Amniotic stem cell (primary cell): ENCODE measurements at places on chromosomes 5 and 9.

GRCh38 chr5:130243641-130244040 is 339.4 kb downstream of the CHSY3 start:
- no peak for DNase-seq

GRCh38 chr9:2180704-2181103 is 165.6 kb downstream of the SMARCA2 start:
- no peak for DNase-seq

- DNase-seq, result no peak
Observed at GRCh38 chr9:121699571-121700164, 48.2 kb downstream of the DAB2IP start.

DNA sequence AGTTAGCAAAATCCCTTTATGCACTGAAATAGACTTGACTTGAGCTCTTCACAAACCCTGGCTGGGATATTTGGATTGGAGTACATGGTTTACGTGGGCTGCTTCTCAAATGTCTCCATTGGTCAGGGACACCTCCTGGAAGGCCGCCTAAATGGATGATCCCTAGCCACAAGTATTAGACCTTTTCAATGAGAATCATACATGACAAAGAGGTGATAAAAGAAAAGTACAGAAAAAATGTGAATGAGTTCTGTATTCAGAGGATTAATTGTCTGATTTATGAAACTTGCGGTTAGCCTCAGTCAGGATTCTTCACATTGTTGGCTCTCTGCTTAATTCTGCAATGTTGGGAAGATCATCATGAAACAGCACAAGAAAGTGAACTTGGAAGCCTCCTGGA is 752.8 kb upstream of the ADAMTS16 start:
- no peak for DNase-seq

- DNase-seq, result no peak
Observed at GRCh38 chr9:133127340-133127981, 6.4 kb upstream of the RALGDS start.

DNA sequence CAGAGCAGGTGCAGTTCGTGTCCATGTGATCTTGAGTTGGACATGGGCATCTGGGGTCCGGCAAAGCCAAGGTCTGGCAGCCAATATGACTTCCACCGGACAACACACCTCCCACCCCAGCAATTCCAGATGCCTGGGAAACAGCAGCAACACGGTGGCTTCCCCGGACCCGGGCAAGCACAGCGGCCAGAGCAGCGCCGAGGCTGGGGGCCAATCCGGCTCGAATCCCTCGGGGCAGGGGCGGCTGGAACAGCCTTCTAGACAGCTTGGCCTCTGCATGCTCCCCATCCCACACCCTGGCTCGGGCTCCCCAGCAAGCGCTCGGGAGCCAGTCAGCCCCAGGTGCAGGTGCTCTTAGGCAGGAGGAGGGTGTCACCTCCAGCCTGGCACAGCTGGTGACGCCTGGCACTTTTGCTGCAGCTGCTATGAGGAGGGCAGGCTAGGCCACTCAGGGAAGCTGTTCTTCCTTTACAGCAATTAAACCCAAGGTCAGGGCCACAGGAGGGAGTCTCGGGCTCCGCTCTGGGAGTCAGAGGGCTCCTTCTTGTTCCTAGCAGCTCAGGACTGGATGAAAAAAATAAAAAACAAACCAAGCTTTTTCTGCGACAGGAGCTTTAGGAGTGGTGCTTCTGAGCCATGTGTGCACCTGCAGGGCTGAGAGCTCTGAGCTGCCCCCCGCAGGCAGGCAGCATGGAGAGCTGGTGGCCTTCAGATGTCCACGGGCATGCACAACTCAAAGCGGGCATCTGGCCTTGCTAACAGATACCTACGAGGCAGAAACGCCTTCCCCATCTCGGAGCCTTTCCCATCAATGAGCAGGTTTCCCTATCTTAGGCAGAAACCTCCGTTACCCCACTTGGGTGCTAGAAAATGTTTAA is 28.2 kb downstream of the DBH start:
- DNase-seq, result no peak

DNA sequence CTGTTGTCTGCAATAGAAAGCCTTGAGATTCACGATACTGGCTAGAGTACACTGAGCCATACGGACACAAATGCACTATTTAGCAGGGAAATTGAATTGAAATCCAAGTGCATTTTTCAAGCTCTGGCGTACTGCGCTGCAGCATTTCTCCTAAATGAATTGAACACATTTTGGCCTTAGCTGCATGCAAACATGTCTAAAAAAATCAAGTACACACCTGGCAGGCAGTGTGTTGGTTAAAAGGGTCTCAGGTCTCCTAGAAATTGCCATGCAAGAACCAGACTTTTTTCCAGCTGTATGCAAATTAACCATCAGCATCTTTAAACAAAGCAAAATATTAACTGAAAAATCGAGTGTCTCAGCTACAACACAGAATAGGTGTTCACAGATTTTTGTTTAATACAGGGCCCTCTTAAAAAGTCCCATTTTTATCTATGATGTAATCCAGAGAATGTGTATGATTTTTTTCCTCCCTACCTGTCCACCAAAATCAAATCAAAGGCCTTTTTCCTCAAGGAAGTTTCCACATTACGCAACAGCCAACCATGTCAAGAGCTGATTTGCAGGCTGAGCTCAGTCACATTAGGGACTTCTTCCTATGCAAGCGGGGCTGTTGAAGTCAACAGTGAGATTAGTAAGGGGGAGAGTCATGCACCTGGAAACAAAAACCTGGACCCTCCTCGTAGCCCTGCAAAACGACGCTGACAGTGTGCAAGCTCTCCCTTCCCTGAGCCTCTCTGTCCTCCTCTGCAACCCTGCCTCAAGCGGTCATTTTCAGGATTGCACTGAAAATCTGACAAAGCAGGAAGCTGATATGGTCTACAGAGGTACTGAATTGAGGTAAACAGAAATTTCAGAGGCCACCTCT is 14.1 kb upstream of the SFXN1 start:
- no peak for DNase-seq

DNA sequence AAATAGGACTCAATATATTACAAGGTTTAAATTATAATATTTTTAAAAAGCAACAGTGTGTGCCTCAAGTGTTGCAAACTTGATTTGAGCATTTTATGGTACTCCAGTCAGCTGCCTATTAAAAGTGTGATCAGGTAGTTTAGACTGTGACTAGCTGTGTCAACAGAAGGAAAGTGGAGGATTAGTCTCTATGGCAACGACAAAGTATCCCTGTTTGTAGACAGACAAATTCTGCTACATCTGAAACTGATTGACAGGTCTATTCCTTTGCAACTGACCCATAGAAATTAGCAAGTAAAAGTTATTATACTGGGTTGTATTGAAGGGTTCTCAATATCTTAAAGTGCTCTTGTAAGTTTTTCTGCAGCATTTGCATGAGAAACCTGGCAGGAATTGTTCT is 249.8 kb upstream of the ARRDC3 start:
- no peak for DNase-seq

- DNase-seq, result no peak
Observed at GRCh38 chr9:126152622-126153362, 173.8 kb upstream of the MVB12B start.

DNA sequence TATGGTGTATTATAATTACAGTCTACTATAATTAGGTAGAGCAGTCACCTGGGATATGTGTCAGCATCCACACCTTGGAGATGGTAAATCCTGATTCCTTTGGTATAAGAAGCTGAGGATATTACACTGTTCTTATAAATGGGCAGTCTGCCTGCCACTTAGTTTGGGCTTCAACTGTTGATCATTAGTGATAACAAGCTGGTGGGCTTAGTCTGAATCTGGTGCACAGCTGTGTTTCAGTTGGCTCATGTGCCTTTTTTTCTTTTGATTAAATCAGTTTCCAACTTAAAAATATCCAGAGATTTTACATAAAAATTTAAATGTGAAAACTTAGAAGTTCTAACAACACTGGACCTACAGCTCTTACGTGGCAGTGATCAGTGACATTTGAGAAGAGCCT is 21.2 kb downstream of the LVRN start:
- no peak for DNase-seq

DNA sequence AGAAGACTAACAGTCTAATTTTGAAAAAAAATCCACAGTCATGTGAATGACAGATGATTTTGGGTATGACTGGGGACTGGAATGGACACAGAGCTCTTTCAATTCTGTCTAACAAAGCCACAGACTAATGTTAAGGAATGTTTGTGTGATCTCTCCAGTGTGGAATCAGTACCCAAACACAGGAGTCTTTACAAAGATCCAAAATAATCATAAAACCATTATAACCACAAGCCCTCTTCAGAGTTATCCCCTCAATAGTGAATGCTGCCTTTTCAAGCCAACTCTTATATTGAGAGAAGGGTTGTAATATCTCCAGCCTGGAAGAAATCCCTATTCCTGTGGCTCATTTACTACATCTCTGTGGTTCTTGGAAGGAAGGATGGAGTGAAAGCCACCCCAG is 552.0 kb upstream of the CLINT1 start:
- DNase-seq, result no peak

DNA sequence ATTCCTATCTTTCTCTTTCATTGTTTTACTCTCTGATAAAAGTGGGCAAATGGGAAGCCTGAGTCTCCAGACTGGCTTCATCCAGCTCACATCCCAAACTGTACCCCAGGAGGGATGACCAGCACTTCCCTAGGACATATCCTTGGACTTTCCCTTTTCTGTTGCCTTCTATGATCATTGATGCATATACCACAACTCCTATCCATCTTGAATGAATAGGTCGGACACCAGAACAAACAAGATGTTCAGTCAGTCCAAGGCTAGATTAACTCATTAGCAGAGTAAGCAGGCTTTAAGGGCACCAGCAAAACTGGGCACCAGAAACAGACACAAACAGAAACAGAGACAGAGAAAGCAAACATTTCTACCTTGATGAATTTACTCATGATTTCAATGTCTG is 159.1 kb upstream of the RGMB start:
- no peak for DNase-seq

DNA sequence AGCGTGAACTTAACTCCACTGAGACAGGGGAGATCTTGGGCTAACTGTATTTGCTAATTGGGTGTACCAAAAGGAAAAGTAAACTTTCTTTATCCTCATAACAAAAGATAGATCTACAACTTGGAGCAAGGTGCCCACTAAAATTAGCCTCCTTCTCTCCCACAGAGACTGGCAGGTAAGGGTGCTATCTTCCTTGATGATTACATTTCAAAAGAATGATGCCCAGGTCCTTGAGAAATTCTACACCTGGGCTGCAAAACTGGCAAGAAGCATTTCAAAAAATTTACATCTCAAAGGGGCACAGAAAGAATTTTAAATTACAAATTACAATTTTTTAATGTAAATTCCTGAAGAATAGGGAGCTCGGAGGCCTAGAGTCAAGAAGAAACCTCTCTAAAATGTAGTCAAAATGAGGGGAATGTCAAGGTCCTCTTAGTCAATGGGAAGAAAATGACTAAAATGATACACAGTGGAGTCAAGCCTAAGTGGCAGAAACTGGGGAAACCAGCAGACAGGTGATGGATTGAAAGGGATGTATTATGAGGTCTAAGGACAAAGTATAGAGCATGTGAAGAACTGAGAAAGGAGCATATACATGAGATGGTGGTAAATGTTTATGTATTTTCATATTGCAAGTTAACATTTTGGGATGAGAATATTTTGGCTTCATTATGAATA is 348.3 kb upstream of the TUSC1 start:
- DNase-seq, result no peak

DNA sequence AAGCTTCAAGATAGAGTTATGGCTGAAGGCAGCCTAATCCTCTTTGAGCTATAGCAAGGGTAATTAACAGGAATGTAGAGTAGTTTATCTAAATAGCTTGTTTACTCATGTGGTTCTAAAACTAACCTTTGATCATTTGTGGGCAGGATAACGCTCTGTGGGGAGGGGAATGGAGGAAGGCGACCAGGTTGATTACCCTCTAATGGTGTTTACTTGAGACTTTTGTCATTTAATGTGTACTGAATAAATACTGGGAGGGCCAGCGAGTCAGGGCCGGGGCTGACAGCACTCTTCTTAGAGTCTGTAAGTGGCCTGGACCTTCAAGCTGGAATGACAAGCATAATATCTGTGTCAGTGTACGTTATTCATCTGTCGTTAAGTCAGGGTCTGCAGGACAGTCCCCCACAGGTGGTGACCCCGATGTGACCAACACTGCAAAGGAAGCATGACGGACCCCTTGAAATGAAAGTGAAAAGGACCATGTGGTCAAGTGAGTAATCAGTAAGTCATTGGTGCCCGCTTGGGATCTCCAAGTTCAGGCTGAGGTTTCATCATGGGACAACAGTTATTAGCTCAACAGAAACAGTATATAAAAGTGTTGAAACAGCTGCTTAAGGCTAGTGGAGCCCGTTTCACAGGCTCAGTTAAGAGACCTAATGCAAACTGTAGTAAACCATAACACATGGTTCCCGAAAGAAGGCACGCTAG is 162.6 kb downstream of the CPLANE1 start:
- DNase-seq, result no peak
